ENCODE measurements at places on chromosomes 4 and X.
A peak's percentile ranks its signal among the peaks of the same experiment; 100 is the strongest.

- no peak for DNase-seq
Measured at GRCh38 chr4:40875507-40876150, 125.9 kb downstream of the NSUN7 start.

DNA sequence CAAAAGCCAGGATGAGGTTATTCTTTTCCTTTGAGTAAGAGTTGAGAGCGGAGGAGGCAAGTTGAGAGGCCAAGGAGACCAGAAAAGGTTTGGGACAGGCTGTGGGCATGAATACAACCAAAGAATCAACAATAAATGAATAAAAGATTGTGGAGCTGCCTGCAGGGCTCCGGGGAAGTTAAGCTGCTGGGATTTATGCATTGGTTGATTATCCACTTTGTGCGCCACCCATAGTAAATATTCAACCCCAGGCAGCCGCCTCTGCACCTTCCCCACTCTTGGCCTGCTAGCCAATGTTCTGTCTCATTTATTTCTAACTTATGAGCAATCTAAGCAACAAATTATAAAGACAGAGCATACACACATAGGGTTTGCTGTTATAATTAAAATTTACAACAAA is 28.2 kb upstream of the IGSF1 start:
- DNase-seq: no peak

GRCh38 chr4:18077808-18078207 is 56.3 kb upstream of the LCORL start:
- no peak for DNase-seq

- no peak for DNase-seq
Measured at GRCh38 chr4:98625920-98626319, 32.5 kb downstream of the TSPAN5 start.

GRCh38 chr4:62526671-62527070 is 1326.5 kb downstream of the ADGRL3 start:
- no peak for DNase-seq

DNA sequence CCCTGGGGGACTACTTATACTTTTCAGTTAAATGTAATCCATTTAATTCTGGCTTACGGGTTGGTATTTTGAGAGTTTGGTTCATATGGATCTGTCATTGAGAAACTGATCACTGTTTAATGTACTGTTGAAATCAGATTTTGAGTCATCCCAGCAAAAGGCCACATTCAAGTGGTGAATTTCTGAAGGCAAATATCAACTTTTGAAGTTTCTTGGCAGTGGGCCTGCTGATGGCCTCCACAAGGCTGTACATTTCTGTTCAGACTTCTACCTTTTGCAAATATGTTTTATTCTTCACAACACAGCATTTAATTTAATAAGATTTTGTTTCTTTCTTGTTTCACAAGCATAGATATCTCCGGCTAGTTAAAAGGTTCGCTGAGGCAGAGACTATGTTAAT is 138.7 kb downstream of the PDGFC start:
- no peak for DNase-seq

DNA sequence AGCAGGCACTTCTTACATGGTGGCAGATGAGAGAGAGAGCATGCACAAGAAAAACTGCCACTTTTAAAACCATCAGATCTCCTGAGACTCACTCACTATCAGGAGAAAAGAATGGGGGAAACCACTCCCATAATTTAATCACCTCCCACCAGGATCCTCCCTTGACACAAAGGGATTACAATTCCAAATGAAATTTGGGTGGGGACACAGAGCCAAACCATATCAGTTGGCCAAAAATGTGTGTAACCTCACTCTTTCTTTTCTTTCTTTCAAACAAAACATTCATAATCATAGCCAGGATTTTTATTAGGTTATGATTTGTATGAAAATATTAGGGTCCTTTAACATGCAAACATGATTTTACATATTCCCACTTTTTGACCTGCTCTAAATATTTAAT is 222.1 kb downstream of the PCDH18 start:
- DNase-seq: no peak

- DNase-seq: no peak
Measured at GRCh38 chr4:70298051-70298450, 36.7 kb upstream of the CABS1 start.

DNA sequence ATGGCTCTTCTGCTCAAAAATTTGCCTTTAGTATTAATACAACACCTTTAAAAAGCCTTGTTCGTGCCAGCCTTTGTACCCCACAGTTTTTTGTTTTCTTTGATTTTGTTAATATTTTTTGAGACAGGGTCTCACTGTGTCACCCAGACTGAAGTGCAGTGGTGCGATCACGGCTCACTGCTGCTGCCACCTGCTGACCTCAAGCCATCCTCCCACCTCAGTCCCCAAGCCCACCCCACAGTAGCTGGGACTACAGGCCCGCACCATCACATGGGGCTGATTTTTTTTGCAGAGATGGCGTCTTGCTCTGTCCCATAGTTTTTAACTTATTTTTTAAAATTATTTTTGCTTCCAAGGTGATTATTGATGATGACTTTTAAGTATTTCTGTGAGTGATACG is 134.0 kb downstream of the HTR2C start:
- DNase-seq: no peak

GRCh38 chrX:150375243-150375770 is 12.2 kb downstream of the MAMLD1 start:
- DNase-seq: no peak

GRCh38 chrX:113929004-113929403 is 654.9 kb upstream of the HTR2C start:
- DNase-seq: no peak

DNA sequence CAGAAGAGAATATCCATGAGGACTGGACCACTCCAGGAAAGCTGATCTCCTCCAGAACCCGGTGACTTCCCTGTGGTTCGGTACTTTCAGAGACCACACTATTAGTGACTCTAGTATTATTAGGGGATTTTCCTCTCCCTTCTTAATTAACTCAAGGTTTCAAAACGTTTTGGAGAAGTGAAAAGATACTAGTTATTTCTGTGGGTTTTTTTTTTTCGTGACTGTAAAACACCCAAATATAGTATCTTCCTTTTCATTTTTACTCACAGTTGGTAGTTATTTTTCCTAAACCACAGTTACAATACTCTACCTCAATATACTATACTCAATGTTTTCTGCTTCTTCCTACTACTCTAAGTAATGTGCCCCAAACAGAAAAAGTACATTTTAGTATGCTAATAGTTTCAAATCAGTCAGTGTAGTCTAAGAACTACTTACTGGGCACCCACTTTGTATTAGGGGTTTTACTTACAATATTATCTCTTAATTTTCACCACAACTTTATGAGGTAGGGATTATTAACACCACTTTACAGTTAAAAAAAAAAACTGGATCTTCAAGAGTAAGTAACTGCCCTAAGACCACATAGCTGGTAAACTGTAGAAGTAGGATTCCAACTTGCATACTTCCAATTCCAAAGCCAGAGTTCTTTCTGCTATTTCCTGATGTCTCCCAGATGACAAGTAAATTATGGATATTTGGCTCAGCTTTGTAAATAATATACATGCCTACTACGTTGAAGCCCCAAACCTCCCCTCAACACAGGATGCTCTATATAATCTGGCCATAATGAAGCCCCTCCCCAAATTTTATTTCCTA is 45.0 kb downstream of the SLC9A7 start:
- DNase-seq: no peak

DNA sequence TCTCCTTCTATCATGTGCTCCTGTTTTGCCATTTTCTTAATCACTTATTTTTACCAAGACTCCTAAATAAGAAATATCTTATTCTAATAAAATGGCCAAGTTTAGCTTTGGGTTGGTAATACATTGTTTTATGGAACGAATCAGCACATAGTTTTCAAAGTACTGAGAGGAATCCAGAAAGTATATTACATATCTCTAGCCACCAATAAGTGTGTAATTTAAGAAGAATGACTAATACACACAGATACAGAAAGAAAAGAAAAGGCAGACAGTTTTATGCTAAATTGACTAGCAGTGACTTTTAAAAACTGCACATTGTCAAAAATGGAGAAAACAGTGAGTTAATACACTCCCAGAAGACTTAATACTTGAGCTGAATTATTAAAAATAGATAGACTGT is 167.0 kb upstream of the IL15 start:
- DNase-seq: no peak

- no peak for DNase-seq
Measured at GRCh38 chrX:133881007-133881406, 104.4 kb downstream of the GPC3 start.

DNA sequence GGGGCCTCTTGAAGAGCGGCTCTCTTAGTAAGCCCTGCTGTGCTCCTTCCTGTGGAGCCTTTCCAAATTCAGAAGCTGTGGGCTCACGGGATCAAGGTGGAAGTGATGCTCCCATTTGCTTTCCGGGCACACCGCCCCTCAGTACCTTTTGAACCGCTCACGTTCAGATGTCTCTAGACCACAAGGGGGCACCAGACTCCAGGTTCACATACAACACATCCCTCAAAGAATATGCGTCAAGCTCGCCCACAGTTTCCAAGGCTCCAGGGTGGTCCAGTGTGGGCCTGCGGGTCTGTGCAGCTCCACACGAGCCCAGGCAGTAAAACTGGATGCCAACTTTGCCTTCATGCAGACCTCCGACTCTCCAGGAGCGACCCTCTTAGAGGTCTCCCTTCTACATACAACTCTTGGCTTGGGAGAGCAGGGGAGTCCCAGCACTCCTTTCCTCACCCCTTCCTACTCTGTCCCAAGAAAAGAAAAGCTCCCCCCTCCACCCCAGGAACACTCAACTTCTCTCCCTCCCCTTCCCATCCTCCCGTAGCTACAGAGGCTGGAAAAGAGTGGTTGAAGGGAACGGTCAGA is 11.0 kb downstream of the SUPT20HL1 start:
- peak; percentile 66 for DNase-seq

DNA sequence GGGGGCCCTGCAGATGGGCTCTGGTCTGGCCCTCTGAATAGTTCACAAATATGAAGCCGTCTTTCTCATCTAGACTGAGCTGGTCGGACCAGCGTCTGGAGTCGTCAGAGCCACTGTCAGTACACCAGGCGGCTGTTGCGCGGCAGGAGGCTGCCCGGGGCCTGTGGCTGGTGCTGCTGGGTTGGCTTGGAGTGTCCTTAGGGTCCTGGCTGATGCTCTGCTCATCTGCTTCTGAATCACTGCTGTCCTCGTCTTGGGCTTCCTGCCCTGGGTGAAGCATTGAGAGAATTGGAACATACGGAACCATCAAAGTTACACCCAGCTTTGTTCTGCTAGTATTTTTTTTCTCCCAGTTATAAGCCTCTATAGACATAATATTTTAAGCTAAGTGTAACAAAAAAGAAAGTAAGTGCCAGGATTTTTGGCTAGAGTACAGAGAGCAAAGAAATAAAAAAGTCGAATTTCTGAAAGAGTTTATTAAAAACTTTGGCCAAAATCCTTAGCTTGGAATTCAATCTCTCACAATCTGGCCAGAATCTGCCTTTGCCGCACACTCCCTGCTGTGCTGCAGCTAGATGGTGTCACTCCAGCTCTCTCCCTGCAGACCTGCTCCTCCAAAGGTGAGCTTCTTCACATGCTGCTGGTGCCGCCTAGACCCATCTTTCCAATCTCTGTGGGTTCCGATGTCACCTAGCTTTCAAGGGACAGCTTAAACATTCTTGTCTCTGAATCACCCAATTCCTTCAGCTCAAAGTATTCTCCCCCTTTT is 96.2 kb downstream of the CDS1 start:
- no peak for DNase-seq

DNA sequence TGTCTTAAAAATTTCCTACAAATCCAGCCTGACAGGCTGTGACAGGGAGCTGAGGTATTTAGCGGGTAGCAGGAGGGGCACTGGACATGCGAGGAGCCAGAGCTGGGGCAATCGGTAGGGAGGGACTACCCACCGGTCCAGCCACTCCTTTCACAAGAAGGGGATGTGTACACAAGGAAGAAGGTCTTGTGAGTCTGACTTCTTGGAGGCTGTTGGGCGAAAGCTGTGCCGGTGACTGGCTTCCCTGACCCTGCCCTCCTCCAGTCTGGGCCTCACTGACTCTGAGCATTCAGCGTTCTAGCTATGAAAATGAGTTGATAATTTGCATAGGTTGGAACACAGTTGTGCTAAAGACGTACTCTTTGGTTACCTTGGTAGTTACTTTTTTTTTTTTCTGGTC is 12.7 kb upstream of the CXCL8 start:
- DNase-seq: no peak

- DNase-seq: peak; percentile 72
Measured at GRCh38 chrX:39869846-39870601, 227.7 kb downstream of the BCOR start.

DNA sequence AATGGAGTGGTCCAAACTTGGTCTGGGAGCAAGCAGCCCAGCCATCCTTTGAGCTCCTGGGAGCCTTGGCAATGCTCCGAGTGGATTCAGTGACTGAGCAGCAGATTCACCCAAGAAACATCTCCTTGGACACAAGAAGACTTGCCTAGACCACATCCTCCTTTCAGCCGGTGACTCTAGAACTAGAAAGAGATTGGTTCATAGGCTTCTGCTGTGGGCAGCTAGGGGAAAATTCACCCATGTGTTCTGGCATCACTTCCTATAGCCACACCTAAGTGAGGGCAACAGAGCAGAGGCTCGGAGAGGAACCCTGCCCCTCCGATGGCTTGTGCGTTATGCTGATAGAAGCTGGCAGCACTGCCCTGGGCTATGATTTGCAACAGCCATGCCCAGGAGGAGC is 16.0 kb downstream of the ZNF275 start:
- DNase-seq: no peak

DNA sequence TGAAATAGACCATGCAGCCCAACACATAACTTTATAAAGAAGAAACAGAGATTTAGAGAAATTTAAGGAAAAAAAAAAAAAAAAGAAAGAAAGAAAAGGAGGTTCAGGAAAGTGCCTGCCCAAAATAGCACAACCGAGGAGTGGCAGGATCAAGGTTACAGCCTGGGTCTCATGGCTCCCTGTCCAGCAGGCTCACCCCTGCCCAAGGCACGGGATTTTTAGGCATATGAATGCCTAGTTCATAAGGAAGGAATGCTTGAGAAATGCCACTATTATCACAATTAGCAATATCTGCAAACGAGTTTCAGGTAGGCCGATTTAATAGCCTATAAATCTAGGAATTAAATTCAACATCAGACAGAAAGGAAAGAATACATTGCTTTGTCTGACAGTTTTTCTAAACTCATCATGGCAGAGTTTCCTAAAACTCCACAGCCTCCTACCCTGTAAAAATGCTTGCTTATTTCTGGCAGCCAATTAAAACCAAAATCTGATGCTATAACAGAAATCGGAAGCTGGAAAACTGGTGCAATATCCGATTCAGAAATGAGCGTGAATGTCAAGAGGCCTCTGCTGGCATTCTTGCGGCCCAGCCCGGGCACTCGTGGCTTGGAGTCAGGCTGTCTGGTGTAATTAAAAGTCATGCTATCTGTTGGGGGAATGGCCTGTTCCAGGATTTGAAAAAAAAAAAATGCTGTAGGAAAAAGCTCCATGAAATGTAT is 63.5 kb downstream of the GEMIN8 start:
- DNase-seq: no peak

- no peak for DNase-seq
Measured at GRCh38 chr4:54586320-54586955, 71.3 kb upstream of the KIT start.

All from activated CD4-positive, alpha-beta T cell treated with anti-CD3 and anti-CD28 coated beads for 4 hours (primary cell).